ENCODE measurements at places on chromosomes 6 and 20. TPM values are rescaled to one million over a fixed set of nuclear protein-coding genes. Genes with fewer than 3 reads are reported as not detected.

CSE1L gene
- 41.0 TPM for polyA plus RNA-seq

TTBK1 gene
- polyA plus RNA-seq = not detected

TGM3 gene
- polyA plus RNA-seq = not detected

ACTL10 gene
- polyA plus RNA-seq = 0.31 TPM

MAP3K5 gene
- 16.1 TPM for polyA plus RNA-seq
